ENCODE measurements at places on chromosomes 7 and 10.

- DNase-seq = no peak
Measured at GRCh38 chr10:18240185-18240882, 100.1 kb downstream of the CACNB2 start.

GRCh38 chr7:30308389-30308788, 24.0 kb downstream of the ZNRF2 start:
- DNase-seq = no peak

DNA sequence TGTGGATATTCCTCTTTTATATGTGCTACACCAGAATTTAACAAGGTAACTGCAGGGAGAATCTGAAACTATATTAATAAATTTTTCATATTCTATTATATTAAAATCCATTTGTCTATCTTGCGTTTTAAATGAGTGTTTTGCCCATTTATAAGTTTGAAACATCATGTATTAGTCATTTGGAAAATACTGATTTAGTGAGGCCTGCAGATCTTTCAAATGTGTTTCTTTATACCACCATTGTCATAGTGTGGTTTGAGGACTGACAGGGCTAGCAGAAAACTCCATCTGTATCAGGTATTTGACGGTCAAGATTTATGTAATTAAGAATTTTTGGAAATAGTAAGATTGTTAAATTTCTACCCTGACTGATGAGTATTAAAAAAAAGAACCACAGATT, 29.3 kb downstream of the MAPK8 start:
- DNase-seq = no peak

DNA sequence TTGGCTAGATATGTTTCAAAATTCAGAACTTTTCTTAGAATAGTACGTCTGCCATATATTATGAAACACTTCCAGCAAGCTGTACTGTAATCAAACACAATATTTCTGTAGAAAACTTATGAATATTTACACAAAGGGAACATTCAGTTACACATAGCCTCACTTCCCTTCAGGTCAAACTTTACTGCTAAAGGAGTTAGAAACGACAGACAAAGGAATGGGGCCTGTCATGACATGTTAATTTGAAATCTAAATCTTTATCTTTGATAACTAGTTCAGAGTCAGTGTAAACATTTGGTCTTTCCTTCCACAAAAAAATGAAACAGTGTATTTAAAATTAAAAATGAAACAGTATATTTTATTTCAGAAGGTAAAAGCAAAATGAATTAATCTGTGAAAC, 1.0 kb upstream of the CROT start:
- no peak for DNase-seq

- no peak for DNase-seq
Measured at GRCh38 chr7:44783407-44783806, 13.1 kb upstream of the PPIA start.

DNA sequence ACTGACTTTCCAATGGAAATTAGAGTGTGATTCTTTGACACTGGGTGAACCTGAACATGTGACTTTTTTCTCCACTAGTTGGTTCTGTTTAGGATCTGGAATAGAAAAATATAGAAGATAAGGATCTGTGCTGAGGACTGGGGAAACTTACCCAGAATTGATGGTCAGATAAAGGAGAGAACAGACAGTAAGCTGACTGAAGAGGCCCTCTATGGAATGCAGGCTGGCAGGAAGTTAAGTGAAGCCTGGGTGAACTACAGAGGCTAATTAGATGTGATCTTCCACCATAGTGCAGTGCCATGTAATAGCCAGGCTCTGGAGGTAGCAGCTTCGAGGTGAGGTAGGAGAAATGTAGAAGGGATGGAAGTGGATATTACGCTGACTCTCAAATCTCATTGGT, 455.3 kb downstream of the PLXDC2 start:
- DNase-seq = no peak
